CD4-positive, alpha-beta T cell treated with Interleukin-12 subunit alpha and Interleukin-12 subunit beta, for 1 hour (primary cell): ENCODE measurements at places on chromosomes 7 and 10.
A peak's percentile ranks its signal among the peaks of the same experiment; 100 is the strongest.

- no peak for DNase-seq
Observed at GRCh38 chr7:46607176-46607575, 686.1 kb upstream of the IGFBP3 start.

GRCh38 chr7:85554236-85555178, 367.7 kb upstream of the SEMA3D start:
- peak; percentile 24 for DNase-seq

- no peak for DNase-seq
Observed at GRCh38 chr10:129953119-129954051, 10.7 kb downstream of the EBF3 start.

- DNase-seq = no peak
Observed at GRCh38 chr7:111196655-111197054, 105.7 kb downstream of the LRRN3 start.

DNA sequence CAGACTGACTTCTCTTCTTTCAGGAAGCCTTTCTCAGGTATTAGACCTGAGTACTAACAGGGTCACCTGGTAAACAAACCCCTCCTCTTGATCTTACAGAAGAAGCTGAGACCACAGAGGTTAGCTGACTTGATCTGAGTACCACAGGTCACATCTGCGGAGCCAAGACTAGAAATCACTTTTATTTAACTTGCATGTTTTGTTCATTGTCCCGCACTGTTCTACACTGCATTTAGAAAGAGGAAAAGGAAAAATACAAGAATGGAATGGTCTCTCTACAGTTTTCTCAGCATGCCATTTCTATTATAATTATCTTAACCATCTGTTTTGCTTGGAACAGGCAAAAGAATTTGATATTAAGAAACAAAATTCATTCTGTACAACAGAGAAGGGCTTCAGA, 245.6 kb upstream of the ETV1 start:
- DNase-seq = no peak

DNA sequence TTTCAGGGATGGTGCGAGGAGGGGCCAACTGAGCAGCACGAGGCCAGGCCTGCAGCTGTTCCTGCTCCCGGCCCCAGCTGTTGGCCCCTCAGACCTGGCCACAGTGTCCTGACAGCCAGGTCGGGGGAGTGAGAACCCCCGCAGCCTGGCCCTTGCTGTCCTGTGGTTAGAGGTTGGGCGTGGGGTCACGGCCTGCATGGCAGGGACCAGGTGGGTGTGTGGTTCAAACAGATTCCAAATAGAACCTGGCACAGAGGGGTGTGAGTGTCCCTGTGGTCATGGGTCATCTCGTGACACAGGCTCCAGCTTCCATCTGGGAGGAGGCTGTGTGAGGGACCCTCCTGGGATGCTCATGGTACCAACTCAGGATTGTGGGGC, 10.3 kb downstream of the NPTX2 start:
- no peak for DNase-seq

DNA sequence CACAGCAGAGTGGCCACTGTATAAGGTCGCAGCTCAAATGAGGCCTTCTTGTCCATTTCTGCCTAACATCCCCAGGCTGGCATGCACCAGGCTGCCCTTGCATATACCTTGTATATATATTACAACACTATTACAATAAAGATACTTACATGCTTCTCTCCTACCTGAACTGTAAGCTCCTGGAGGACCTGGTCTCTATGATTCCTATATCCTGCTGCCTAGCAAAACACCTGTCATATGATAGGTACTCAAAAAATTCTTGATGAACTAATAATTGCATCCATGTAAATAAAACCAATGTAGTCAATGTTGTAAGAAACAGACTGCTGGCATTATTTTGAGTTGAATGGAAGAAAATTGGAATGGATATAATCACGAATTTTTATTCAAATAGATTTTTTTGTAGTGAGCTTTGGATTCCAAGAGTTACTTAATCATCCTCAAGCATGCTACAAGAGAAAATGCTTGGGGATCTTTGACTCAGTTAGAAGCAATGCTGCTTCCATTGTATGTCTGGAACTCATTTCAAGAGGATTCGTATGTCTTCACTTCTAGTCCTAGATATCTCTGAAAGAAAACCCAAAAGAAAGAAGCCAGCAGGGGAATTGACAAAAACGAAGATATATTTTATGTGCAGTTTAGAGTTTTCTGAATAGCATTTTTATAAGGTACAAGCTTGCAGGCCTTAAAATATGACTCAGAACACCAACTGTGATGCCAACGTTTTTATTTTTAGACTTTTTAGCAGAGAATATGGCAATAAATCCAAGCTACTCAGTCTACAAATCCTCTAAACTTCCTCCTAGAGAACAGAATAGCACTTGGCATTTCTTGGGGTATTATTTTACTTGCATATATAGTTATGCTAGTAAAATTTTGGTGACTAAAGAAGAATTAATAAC, 53.1 kb downstream of the OSBPL3 start:
- no peak for DNase-seq

GRCh38 chr10:74008212-74008731, 10.4 kb downstream of the VCL start:
- no peak for DNase-seq

DNA sequence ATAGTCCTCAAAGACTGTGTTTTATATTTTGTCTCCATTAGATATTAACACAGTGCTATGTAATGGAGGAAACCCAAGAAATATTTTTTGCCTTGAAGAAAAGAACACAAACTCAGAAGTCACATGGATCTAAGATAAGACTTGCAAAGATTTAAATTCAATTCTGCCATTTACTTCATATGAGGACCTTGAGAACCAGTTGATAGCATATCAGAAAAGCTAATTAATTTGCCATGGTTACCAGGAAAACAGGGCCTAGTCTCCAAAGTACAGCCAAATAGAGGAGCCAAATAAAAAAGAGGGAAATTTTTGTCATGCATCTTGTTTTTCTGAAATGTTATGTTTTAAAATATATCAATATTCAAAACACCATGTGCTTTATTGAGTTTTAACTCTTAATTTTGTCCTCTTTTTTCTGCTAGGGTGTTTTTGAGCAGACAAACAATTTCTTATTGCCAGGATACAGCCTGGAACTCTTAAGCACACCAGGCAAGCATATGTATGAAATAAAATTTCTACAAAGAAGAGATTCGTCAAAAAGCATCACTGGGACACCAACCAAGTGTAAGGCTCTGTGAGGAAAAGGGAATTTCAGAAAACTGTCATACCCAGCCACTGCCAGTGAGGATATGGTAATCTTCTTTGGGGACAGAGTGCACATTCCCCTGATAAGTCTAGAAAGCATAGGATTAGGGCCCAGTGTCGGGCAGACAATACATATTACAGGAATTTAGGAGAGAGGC, 10.6 kb upstream of the TOMM7 start:
- DNase-seq = no peak
